ENCODE measurements at places on chromosomes 5 and 9.

- no peak for DNase-seq
These were observed 72.9 kb downstream of the IQGAP2 start for GRCh38 chr5:76475936-76476335.

DNA sequence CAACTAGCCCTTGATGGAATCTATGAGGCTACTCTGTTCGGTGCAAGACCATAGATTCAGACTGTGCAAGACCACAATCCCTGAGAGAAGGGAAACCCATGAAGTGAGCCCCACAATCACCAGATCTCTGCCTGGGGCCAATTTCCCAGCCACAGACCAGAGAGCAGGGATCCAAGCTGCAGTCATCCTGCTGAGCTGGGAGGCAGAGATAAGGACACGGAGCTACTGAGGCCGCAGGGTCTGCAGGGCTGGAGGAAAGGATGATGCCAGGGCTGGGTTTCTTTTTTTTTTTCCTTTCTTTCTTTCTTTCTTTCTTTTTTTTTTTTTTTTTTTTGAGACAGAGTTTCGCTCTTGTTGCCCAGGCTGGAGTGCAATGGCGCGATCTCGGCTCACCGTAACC lies 47.7 kb upstream of the FUBP3 start:
- DNase-seq: no peak

DNA sequence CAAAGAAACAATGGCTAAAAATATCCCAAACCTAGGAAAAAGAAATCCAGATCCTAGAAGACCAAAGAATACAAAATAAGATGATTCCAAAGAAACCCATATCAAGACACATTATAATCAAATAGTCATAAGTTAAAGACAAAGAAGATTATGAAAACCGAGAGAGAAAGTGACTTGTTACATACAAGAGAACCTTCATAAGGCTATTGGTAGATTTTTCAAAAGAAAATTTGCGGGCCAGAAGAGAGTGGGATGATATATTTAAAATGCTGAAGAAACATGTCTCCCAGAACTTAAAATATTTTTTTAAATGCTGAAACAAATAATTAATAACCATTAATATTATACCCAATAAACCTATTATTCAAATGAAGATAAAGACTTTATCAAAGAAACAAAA lies 687.3 kb downstream of the TLE4 start:
- no peak for DNase-seq

- DNase-seq: no peak
These were observed 198.3 kb downstream of the ERCC6L2 start for GRCh38 chr9:96073531-96074480.

DNA sequence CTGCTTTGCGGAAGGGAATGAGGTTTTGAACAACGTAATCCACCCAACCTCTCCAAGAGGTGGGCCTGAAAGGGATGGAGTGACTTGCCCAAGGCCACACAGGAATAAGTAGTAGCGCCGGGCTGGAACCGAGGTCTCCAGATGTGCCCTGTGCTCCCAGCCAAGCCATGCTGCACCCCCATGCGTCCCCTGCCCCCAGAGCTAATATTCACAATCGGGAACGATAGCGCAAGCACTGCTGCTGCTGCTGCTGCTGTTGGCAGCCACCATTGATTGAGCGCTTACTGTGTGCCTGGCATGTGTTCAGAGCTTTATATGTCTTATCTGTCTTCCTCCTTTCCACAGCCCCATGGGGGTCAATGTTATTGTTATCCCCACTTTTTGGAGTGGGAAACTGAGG lies 43.9 kb downstream of the AMBP start:
- no peak for DNase-seq

DNA sequence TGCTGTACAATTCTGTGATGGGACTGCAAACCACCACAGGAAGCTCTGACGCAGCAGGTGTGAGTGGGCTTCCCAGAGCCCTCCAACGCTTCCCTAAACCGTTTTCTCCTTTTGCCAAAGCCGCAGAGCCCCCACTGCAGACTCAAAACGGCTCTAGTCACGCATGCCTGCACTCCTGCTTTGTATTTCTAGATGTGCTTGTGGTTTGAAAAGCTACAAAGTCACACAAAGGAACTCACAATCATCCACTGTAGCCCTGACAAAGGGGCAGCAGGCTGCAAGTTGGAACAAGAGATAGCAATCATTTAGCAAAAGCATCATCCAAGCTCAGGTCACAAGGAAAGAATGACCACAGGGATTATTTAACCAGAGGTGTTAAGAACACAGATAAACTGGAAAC lies 79.3 kb downstream of the PTPN3 start:
- DNase-seq: no peak

DNA sequence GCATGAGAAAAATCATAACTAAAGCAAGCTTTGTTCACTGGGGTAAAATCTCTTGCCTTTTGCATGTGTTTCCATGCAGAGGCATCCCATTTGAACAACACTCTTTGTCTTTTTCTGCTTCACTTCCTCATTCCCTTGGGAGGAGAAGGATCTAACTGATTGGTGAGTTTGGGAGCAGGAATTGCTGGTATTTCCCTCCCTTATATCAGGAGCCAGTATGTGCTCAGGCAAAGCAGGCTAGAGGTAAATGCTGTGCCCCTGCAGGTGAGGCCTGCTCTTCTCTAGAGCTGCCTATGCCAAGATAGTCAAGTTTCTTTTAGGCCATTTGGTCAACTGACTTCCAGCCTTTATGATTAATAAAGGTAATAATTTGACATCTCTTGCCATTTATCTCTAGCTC lies 179.9 kb downstream of the COX7C start:
- no peak for DNase-seq

- no peak for DNase-seq
These were observed 25.2 kb downstream of the EMB start for GRCh38 chr5:50415912-50416311.

- DNase-seq: no peak
These were observed 106.8 kb upstream of the SARDH start for GRCh38 chr9:133844881-133845410.

- no peak for DNase-seq
These were observed at the start of gene PDE4D for GRCh38 chr5:59893429-59894227. Gene PDE4D, minus strand, starts transcription at chr5:59893726.

DNA sequence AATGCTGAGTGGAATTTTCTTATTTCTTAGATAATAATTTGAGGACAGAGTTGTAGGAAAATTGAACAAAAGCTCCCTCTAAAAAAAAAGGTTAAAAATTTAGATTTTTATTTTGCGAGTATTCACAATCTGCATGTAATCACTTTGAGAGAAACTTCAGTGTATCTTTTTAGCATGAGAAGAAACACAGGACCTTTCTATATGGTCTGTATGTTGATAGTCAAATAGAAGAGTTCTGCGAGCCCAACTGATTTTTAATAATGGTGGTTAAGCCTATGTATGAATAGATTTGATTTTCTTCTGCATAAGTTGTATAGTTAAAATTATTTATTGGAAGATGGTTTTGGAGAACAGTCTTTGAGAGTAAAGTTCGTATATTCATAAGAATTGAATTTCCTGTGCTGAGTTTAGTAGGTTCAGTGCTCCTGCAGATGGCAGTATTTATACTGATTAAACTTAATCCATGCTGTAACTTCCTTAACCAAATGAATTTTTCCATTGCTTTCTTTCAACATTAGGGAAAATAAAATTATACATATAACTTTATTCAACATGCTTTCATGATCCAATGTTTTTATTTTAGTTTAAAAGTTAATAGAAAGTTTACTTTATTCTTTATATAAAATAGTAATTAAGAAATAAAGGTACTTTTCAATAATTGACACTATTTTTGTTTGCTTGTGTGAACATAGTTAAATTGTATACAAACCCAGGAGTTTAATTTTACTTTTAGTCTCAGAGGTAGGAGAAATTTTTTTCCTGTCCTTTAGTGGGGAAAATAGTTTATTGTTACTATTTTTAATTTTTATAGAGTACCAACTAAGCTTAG lies 19.6 kb downstream of the TCERG1 start:
- DNase-seq: no peak

GRCh38 chr5:127333483-127333882 lies 42.9 kb downstream of the MEGF10 start:
- DNase-seq: no peak

- no peak for DNase-seq
These were observed 44.5 kb downstream of the PLPP7 start for GRCh38 chr9:131333771-131334628.

- no peak for DNase-seq
These were observed 68.6 kb downstream of the EPB41L4B start for GRCh38 chr9:109252291-109252690.

- DNase-seq: peak; percentile 3
These were observed 19.0 kb upstream of the FER start for GRCh38 chr5:108728566-108729241.

DNA sequence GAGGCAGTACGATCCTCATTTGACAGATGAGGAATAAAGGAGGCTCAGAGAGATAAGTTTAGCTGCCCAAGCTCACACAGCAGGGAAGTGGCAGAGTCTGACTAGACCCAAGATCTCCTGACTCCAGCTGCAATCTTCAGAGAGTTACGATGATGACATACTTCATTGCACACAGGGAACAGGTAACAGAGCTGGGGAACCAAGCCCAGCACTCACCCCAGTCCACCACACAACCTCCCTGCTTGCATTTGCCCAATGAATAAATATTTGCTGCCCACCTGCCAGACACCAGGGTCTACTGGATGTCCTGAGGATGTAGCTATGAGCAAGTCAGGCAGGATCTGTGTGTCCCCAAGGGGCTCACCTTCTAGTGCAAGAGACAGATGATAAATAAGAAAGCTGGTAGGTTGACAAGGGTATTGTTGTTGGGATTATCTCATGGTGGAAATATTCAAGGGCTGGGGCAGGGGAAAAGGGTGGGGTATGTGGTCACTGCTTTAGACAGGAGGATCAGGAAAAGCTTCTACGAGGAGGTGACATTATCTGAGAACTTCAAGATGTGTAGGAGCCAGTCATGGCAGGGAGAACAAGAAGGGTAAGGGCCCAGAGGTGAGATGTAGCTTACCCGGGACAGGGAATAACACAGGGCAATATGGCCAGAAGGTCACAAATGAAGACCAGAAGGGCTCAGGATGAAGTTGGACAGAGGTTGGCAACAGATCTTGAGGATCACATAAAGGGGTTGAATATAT lies 28.6 kb upstream of the CPEB4 start:
- DNase-seq: no peak
